Mammary microvascular endothelial cell (primary cell): ENCODE measurements at places on chromosomes 16 and 17. TPM values are rescaled to one million over a fixed set of nuclear protein-coding genes. Genes with fewer than 3 reads are reported as not detected.

TPSG1 gene
- not detected in 2 replicates for total RNA-seq

RASD1 gene
- 3.8 TPM in 2 replicates for total RNA-seq

IRF8 gene
- total RNA-seq, result 0.54 and 1.2 TPM in 2 replicates

ODAD4 gene
- total RNA-seq, result not detected in 2 replicates

EFCAB5 gene
- total RNA-seq, result 0.20 TPM in 1 of 2 replicates, not detected in the other

ENPP7 gene
- total RNA-seq, result not detected in 2 replicates

LONP2 gene
- total RNA-seq, result 24.3 and 25.9 TPM in 2 replicates

MRPL12 gene
- total RNA-seq, result 145 and 156 TPM in 2 replicates

DYNLRB2 gene
- not detected in 2 replicates for total RNA-seq

C16orf54 gene
- not detected in 2 replicates for total RNA-seq

SLFN13 gene
- 3.6 and 6.2 TPM in 2 replicates for total RNA-seq

NOTUM gene
- total RNA-seq, result not detected in 2 replicates

C16orf82 gene
- not detected in 2 replicates for total RNA-seq

ARL6IP1 gene
- 287 and 331 TPM in 2 replicates for total RNA-seq

ITGB4 gene
- 2.5 and 4.6 TPM in 2 replicates for total RNA-seq

NDUFAB1 gene
- 205 and 239 TPM in 2 replicates for total RNA-seq

SDR42E1 gene
- 3.7 and 3.8 TPM in 2 replicates for total RNA-seq

TBC1D3 gene
- not detected in 2 replicates for total RNA-seq

COPRS gene
- total RNA-seq, result 121 and 132 TPM in 2 replicates

VAT1L gene
- 5.1 and 5.5 TPM in 2 replicates for total RNA-seq

ERBB2 gene
- total RNA-seq, result 12.5 and 13.5 TPM in 2 replicates

CLEC3A gene
- total RNA-seq, result not detected in 2 replicates

FLCN gene
- 40.2 and 40.8 TPM in 2 replicates for total RNA-seq

ITGAL gene
- under 0.01 and 0.05 TPM in 2 replicates for total RNA-seq

CDH13 gene
- total RNA-seq, result 150 and 151 TPM in 2 replicates
